ENCODE measurements at places on chromosomes 7 and 10.

- DNase-seq = no peak
Observed at GRCh38 chr10:114279289-114279688, 40.2 kb downstream of the VWA2 start.

DNA sequence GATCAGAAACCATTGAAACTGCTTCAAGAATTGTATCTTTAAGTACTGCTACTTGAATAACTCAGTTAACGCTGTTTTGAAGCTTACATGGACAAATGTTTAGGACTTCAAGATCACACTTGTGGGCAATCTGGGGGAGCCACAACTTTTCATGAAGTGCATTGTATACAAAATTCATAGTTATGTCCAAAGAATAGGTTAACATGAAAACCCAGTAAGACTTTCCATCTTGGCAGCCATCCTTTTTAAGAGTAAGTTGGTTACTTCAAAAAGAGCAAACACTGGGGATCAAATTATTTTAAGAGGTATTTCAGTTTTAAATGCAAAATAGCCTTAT is 14.7 kb downstream of the HNRNPA2B1 start:
- no peak for DNase-seq

- no peak for DNase-seq
Observed at GRCh38 chr10:96082153-96082552, 38.8 kb downstream of the CCNJ start.

- no peak for DNase-seq
Observed at GRCh38 chr10:49089557-49090188, 25.6 kb downstream of the VSTM4 start.

DNA sequence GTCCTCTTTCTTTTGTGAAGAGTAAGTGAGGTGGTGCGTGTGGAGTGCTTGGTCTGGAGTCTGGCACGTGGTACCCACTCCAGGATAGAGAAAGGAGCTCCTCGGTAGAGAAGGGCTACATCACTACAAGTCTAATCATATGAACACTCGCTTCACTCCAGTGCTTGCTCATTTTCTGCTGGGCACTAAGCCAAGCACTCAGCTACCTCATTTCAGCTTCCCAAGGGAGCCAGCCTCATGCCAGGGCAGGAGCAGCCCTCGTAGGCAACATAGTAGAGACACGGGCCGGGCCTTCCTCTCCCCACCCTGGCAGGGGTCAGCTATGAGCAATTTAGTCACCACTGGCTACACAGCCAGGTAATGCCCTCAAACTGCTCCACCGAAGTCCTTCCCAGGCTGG is 11.4 kb upstream of the HSPA12A start:
- DNase-seq = no peak

GRCh38 chr10:119759832-119760231 is 34.0 kb downstream of the INPP5F start:
- DNase-seq = no peak

DNA sequence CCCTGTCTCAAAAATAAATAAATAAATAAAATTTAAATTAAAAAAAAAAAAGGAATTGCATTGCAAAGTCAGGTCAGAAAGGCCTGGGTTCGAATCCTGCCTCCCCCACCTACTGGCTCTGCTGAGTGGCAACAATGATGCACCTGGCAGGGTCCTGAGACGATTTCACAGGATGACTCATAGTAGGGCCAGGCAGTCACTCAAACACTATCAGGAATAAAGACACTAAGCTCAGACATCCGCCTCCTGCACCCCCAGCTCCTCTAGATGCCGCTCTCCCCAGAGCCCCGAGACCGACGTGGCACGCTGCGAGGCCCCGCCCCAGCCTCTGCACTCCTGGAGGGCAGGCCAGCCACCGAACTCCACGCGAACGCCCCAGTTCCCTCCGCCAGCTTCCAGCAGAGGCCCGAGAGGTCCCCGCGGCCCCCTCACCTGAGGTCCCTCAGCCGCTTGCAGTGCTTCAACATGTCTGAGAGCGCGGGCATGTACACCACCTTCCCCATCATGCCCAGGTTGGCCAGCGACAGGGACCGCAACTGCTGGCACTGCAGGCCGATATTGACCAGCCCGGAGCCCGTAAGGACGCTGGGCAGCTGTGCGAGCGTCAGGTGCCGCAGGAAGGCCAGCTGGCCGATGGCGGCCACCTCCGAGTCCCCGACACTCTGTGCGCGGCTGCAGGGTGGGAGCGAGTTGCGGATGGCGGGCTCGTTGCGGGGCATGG is 76.6 kb upstream of the TNRC18 start:
- no peak for DNase-seq

GRCh38 chr10:125000366-125001312 is 58.7 kb downstream of the ZRANB1 start:
- no peak for DNase-seq

GRCh38 chr10:23399701-23400144 is 39.2 kb upstream of the OTUD1 start:
- no peak for DNase-seq

GRCh38 chr10:79103585-79103984 is 34.8 kb downstream of the ZMIZ1 start:
- no peak for DNase-seq

DNA sequence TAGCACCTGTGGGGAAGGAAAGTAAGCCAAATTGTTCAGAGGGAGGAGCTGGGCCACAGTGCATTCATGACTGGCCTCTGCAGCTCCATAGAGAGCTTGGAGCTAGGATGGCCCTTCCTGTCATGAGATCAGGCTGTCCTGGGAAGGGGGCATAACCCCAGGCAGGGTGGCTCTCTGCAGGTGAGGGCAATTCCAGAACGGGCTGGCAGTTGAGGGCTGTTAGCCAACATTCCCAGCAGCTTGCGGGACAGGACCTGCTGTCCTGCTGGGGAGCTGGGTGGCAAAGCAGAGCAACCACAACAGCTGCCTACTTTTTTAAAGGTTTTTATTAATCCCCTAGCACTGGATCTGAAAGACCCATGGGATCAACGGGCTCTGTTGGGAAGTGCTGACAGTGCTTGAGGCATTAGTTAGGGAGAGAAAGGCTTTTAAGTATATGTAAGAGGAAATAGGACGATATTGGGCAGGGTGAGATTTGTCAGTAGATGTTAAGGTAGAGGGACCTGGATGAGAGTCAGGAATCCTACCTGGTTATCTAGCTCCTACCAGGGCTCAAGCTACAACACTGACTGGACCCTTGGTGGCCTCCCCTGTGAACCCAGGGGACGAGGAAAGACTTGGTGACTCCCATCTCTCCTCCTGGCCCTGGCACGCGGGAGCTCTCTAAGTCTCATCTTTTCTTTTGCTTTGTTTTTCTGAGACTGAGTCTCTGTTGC is 77.8 kb downstream of the NAMPT start:
- no peak for DNase-seq

GRCh38 chr10:77289790-77290189 is 347.8 kb downstream of the KCNMA1 start:
- DNase-seq = no peak

DNA sequence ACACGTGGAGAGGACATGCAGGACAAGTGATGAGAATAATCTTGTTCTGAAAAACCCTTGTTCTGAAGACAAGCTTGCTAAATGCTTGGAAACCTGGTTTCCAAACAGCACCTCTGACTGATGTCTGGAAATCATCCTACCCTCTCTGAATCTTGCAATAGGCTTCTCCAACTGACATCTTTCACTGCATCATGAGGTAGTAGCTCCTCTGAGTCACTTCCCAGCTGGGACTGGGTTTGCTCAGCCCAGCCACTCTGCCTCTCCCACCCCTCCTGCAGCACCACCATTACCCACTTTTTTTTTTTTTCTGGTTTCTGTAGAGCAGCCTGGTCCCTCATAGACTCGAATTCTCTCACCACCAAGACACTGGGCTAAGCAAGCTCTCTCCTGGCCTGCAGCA is 919.8 kb downstream of the GRID1 start:
- no peak for DNase-seq

DNA sequence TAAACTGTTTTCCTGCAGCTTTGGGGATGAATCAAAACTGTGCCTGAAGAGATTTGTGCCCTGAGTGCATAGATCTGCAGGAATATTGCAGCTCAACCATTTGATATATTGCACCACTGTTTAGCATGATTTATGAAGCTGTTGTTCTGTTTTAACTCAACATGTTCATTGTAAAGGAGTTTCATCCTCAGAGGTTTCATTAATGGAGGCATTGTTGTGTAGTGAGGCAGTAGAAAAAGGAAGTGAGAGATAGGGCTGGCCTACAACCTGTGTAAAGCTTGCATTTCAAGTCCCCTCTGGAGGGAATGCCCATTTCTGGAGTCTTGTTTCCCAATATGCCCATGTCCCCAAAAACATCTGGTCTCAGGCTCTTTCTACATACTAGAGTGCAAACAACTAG is 67.5 kb downstream of the DNAJC12 start:
- DNase-seq = no peak

DNA sequence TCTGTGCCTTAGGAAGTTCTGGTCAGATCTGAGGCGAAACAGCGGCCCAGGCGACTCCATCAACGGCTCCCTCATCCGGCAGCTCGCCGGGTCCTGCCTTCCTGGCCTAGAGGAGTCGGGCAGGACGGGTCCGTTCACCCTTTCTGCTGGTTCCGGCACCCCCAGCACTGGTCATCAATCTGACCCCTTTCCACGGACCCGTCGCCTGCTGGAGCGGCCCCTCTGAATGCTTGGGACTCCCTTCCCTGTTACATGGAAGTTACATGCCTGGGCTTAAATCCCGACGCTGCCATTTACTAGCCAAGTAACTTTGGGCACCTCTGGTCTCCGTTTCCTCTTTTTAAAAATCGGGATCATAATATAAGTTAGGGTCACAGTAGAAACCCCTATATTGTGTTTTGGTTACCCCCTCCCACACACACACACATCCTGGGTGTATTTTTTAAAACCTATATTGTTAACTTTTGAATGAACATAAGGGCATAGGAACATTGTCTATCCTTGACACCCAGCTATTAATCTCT is 607 bp upstream of the GGCT start:
- DNase-seq = no peak

DNA sequence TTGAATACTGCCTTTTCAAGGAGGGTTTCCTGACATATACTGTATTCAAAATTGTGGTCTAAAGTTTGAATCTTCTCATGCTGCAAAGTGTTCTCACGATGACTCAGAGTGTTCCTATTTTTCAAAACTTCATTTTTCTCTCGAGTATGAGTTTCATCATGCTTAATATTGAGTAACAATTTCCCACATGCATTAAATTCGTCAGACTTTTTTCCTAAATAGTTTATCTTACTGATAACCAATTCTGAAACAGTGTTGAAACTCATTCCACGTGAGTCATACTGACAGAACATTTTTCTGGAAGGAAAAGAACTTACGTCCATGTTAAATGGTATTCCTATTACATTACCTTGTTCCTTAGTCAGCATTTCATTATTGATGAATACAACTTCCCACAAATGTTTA is 44.1 kb downstream of the ZNF33B start:
- no peak for DNase-seq

DNA sequence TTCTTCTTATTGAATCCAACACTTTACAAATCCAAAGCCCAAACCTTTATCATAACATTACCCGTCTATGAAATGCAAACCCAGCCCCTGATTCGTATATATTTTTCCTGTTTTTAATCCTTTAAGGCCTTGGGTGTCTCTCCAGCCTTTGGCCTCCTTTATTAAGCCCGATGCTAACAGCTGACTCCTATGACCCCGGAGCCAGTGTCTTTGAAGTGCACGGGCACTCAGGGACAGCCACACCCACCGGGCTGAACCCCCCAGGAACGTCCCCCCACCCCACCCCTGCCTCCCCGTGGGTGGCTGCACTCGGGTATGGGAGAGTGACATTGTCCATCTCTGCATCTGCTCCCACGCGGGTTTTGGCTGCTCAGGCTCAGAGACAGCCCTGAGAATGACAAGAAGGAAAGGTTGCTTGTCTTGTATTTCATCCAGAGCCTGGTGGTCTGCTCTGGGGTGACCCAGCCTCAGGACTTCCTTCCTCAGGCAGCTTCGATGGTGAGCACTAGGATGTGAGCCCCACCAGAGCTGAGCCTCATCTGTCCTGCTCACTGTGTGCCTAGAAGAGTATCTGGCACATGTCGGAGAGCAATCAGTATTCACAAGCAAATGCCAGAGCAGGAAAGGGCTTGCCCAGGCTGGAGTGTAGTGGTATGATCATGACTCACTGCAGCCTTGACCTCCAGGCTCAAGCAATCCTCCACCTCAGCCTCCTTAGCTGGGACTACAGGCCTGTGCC is 210.4 kb downstream of the SKIDA1 start:
- no peak for DNase-seq

DNA sequence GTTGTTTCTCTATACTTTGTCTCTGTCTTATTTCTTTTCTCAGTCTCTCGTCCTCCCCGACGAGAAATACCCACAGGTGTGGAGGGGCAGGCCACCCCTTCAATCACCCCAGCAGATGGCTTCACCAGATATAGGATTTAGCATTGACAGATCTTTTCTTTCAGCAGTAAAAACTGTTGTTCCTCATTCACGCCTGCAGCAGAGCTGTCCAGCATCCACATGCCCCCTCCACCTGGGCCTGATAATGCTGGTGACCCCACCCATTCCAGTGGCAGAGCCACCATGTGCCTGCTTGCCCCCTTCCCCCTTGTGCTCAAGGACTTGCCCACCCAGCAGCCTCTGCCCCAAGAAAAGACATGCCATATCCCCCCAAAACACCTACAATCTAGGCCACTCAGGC is 15.5 kb downstream of the FRG2B start:
- no peak for DNase-seq

- no peak for DNase-seq
Observed at GRCh38 chr10:97687785-97688781, 1.0 kb upstream of the AVPI1 start.

DNA sequence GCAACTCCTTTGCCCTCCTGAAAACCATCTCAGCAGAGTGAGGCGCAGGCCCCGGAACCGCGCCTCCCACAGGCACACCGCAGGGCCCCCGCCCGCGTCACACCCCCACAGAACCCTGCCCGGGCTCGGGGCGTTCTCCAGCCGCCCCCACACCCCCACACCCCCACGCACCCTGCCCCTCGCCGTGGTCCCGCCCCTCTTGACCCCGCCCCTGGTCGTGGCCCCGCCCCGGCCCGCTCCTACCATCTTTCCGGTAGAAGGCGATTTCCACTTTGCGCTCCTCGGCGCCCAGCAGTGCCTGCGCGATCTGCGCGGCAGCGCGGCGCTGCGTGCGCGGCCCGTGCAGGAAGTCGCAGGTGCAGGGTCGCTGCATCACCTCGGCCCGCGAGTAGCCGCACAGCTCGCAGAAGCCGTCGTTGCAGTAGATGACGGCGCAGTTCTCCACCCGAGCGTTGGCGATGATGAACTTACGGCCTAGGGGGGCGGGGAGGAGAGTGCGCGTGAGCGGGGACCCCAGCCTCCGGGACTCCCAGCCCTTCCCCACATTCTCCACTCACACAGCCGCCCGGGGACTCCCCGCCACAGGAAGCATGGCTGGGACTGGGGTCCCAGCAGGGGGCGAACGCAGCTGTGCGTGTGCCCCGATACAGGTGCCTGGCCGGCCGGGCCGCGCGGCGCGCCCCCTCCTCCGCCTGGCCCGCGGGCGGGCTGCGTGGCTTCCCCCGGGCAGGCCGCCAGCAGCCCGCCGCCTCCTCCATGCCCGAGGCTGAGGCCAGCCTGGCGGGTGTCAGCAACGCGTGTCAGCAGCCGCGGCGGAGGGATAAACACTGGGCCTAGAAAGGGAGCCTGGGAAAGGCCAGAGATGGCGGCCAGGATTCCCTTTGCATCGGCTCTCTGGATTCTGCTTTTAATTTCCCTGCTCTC is 3.4 kb downstream of the KCNH2 start:
- peak; percentile 68 for DNase-seq

All from hypothalamus (tissue), 51 donors.